HuH-7.5 (cell line): ENCODE measurements at places on chromosomes 6 and 20.

GRCh38 chr6:163017801-163018200 lies 290.0 kb downstream of the PACRG start:
- no peak for DNase-seq

- DNase-seq = no peak
Observed at GRCh38 chr6:137488150-137489045, 5.8 kb downstream of the OLIG3 start.

DNA sequence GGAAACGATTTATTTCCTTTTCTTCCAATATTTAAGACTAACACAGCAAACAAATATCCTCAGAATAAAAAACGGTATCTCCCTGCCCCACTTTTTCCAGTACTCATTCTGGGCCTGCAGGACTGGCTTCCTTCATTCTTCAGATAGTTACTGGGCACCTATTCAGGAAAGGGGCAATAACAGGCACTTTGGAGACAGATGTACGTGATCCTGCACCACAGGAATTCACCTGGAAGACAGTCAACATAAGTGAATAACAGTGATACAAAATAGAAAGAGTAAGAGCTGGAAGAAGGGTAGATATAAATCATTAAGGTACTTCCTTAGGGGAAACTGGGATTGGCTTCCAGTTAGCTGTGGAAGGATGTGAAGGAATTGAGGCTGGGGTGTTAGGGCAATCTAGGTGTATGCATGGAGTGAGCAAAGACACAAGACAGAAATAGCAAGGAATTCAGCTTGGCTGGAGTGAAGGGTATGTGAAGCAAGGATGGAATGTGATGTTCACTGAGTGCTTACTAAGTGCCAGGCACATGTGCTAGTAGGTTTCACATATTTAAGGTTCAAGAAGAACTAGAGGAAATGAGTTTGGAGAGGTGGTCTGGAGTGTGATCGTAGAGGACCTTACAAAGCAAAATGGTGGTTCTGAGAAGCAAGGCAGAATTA lies 49.3 kb upstream of the FAM83C start:
- no peak for DNase-seq

- no peak for DNase-seq
Observed at GRCh38 chr20:57259121-57259937, 7.1 kb downstream of the BMP7 start.

- DNase-seq = peak; percentile 70
Observed at GRCh38 chr6:13574571-13575376, at the start of gene SIRT5. SIRT5 (plus strand) TSS chr6:13574601; CDS start chr6:13584111, 9,510 bp downstream.

DNA sequence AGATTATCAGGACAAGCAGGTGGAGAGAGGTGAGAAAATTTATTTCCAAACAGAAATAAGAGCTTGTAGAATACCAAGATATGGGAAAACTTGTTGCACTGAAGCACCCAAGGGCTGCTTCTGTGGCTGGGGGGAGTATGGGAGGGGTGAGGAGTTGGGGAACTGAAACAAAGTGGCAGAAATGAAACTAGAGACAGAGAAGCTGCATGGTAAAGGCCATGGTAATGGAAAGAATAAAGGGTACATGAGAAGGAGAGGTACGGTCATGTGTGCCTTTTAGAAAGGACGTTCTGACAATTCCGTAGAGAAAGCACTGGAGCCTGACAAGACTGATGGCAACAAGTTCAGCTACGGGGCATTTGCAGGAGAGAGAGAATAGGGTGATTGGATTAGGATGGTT lies 51.6 kb upstream of the RIN2 start:
- no peak for DNase-seq

GRCh38 chr20:13231031-13231752 lies 10.1 kb downstream of the ISM1 start:
- no peak for DNase-seq

DNA sequence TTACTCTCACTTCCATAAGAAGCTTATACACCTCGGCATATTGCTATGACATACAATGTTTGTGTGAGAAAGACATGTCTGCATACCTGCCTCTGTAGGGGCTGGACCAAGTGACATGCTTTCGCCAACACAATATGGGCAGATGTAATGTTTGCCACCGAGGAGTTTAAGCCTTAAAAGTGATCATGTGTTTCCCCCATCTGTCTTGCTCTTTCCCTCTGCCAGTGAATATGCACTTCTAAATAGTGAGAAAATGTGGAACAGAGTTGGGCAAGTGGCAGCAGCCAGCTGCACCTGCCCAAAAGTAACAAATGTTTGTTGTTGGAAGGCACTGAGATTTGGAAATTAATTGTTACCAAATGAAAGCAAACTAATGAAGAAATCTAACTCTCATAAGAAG lies 274.8 kb upstream of the BTBD3 start:
- no peak for DNase-seq

DNA sequence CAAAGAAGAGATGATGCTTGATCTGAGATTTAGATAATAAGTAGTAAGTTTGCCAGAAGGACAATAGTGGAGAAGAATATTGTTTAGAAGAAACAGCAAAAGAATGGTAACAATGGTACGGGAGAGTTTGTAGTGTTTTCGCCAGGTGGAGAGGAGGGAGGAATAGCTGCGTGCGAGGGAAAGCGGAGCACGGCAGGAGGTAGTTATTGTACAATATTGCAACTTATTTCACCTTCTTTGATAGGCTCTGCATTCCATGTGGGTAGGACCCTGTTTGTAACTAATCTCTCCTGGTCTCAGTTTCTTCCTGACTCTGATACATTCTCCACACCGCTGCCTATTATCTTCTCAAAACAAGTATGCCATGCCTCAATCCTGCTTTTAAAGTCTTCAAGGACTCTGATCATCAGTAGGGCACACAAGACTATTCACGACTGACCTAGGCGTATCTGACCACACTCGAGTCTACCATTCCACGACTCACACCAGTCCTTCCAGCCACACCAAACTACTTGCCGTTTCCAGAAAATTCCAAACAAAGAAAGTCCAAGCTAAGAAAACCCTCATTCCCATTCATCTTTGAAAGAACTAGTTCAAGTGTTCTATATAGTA lies 1.1 kb downstream of the PPIL4 start:
- no peak for DNase-seq

DNA sequence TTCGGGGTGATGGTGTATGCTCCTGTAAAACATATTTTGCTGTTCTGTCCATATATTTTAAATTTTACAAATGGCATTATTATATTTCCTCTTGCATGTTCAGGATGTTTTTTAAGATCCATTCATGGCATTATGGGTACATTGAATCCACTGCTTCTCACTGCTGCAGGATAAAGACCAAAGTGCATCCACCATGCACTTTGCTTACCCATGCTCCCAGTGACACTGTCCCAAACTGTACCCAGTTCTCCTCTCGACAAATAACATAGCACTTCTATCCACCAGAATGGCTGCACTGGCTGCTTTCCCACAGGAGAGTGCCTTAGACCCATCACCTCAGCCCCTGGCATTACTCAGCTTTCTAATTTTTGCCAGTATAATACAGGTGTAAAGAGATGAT lies 29.7 kb downstream of the MTRES1 start:
- DNase-seq = no peak

- DNase-seq = no peak
Observed at GRCh38 chr20:31897541-31897940, 27.1 kb downstream of the TTLL9 start.
